ENCODE measurements at places on chromosomes 2 and 18.

DNA sequence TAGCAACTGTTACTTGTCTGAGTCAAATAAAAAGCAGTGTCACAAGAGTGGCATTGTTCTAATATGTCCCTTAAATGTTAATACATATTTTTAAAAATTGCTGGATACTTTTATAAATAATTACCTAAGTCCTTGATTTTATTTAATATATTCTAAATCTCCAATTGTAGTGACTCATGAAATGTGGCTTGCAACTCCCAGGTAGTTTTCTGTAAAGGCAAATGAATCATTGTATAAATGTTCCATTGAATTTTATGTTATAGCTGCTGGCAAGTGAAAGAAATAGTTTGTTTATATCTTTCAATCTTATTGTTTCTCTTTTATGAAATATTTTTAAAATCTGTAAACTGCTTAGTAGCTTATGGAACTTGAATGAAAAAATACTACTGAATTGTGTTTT is 32.7 kb upstream of the C1GALT1C1L start:
- DNase-seq, result no peak

DNA sequence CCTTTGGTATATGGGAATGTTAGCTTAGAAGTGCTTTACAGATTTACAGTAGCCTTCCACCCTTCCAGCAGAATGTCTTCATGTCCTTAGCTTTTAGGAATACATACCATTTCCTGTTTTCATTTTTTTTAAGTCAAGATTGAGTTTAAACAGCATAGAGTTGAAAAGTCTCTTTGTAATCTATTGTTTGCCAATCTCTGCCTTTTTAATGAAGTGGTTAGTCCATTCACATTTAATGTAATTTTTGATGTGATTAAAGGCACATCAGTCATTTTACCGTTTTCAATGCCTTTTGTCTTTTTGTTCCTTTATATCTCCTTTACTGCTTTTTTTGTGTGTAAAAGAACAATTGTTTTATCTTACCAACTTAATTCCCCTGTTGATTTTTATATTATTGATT is 233.4 kb upstream of the SMIM21 start:
- no peak for DNase-seq

- DNase-seq, result no peak
Observed at GRCh38 chr2:40752796-40753195, 300.9 kb upstream of the SLC8A1 start.

DNA sequence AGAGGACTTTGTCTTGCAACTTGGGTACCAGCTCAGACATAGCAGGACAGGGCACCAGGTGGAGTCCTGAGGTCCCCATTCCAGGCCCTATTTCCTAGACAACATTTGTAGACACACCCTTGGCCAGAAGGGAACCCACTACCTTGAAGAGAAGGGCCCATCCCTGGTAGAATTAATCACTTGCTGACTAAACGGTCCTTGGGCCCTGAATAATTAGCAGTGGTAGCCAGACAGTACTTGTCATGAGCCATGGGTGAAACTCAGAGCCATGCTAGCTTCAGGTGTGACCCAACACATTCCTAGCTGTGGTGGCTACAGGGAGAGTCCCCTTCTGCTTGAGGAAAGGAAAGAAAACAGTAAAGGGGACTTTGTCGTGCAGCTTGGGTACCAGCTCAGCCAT is 28.5 kb upstream of the ACTR2 start:
- DNase-seq, result no peak

- no peak for DNase-seq
Observed at GRCh38 chr2:195769975-195770374, 112.9 kb downstream of the SLC39A10 start.

DNA sequence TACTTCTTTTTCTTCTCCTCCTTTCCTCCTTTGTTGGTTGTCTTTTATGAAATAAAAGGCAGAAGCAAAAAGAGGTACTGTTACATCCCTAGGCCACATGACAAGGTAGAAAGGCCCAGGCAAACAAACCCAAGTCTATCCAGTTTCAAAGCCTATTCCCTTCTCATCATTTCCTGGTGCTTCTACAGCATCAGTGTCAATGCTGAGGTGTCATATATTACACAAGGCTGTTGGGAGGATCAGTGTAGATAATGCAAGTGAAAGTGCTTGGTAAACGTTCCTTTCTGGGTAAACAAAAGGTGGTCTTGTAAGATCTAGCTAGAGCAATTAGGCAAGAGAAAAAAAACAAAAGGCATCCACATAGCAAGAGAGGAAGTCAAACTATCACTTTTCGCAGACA is 64.9 kb downstream of the EVA1A start:
- DNase-seq, result no peak

DNA sequence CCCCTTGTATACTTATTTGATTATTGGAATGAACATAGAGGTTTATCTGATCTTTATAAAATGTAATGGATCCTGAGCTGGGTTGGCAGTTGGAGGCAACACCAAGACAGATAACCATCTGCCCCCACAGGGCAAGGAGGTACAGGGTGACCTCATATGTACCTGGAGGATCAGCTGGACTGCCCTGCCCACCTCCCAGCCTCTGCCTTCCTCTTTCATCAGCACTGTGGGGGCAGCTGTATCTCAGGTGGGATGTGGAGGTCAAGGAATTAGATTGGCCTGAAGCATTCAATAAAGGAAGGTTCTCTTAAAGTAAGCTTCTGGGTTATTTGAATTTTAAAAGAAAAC is 92.6 kb downstream of the LYPD6 start:
- no peak for DNase-seq

GRCh38 chr2:169746240-169746639 is 12.6 kb downstream of the KLHL23 start:
- DNase-seq, result no peak

DNA sequence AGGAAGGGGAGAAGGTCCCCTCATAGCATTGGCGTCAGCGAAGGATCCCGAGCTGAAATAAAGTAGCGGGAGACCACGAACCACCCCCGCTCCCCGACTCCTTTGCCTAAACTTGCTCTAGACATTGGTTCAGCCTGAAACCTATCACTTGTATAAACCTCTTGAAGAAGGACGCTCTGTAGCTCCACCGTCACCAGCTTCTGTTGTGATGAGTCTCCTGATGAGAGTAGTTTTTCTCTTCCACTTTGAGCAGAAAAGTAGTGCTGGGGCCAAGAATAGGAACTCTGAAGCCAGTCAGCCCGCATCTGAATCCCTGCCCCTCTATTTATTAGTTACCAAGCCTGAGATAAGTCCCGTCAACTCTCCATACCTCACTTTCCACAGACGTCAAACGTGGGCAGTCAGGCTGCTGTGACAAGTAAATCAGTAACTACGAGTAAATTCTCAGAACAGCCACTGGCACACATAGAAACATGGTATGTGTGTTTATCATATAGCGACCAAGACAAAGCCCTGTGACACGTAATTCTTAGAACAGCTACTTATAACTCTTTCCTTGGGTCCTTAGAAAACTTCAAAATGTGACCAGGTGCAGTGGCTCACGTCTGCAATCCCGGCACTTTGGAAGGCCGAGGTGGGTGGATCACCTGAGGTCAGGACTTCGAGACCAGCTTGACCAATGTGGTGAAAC is 61.7 kb downstream of the CD226 start:
- DNase-seq, result no peak

DNA sequence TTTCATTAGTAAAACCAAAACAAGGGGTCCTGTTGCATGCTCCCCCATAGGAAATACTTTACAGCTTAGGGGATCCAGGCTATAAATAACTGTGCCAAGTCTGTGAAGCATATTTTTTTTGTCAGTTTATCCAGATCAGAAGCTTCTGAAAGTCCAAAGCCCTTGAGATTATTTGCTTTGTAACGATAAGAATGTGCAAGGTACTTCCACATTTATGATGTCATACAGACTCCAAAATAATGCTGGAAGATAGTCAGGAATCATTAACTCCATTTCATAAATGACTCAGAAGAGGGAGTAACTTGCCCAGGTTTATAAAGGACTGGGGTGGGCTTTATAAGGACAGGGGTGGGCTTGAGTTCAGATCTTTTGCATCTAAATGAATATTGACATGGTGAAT is 29.3 kb downstream of the RDH14 start:
- DNase-seq, result no peak

GRCh38 chr2:170571612-170572011 is 143.5 kb upstream of the SP5 start:
- DNase-seq, result no peak

- DNase-seq, result no peak
Observed at GRCh38 chr2:56287974-56288373, 104.2 kb downstream of the CCDC85A start.

DNA sequence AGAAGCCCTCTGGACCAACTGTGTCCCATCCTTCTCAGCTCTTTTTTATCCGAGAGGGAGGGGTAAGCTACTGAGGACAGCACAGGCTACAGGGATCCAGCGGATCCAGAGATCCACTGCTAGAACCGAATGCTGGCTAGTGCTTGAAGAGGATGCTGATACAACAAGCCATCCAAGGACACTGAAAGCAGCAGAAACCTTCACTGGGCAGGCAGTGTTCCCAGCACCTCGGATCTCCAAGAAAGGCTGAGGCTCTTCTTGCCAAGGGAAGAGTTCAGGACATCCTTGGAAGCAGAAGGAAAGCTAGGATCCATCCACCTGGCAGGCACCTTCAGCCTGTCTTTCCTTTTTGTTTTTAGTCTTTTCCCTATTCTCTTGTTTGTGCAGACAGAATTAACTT is 13.2 kb upstream of the FHOD3 start:
- DNase-seq, result no peak

DNA sequence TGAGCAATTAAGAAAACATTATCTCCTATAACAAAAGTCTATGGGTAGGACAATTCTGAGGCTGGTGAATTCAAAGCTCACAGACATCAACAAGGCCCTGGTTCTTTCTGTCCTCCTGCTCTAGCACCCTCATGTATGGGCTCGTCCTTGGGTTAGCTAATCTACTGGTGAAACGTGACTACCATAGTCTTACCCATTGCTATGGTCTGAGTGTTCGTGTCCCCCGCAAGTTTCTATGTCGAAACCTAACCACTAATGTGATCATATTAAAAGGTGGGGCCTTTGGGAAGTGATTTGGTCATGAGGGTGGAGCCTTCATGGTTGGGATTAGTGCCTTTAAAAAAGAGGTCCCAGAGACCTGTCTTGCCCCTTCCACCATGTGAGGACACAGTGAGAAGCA is 564.7 kb downstream of the TNS1 start:
- DNase-seq, result no peak

DNA sequence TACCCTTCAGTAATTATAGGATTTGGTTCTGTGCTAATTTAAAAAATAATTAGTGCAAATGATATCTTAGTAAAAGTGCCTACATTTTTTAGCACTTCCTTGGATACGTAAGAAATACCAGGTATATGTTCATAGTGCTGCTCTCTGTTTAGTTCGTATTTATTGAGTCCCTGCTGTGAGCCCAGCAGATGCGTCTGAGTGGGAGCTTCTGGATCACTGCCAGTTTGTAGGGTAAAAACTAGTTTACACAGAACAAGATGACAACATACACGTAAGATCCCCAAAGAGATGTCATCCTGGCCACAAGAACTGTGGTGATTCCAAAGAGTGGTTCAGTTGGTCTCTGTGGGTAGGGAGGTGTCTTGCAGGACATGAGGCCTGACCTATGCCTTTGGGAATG is 103.2 kb downstream of the CTIF start:
- DNase-seq, result no peak

- no peak for DNase-seq
Observed at GRCh38 chr18:34626404-34627136, 83.5 kb upstream of the DTNA start.

- DNase-seq, result no peak
Observed at GRCh38 chr2:182081602-182082260, 96.1 kb downstream of the PPP1R1C start.

DNA sequence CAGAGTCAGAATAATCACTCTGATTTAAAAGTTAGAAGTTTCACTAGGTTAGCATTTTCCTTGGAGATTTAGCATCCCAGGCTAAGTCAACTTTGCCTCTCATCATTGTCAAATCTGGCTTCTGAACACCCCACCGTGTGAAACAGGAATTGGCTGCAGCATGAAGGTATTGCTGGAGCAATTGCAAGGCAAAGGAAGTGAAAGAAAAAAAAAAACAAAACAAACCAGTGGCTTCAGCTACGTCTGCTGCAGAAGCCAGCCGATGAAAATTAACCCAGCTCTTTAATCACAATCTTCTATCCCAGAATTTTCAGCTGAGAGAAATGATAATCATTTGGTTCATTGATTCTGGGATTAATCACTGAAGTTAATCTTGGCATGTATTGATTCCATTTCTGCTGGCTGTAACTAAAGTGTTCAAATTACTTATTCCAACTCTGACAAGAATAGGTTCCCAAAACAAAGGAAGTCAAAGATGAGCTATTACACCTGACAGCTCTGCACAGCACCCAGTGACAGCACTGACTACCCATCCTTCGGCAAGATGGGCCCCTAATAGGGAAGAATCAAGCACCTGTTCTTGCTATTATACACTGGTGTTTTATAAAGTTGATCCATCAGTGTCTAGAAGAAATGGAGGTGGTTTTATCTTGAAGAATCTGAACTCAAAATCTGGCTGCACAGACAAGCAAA is 42.7 kb upstream of the REG3G start:
- no peak for DNase-seq

GRCh38 chr2:180695586-180696401 is 284.6 kb upstream of the UBE2E3 start:
- no peak for DNase-seq

DNA sequence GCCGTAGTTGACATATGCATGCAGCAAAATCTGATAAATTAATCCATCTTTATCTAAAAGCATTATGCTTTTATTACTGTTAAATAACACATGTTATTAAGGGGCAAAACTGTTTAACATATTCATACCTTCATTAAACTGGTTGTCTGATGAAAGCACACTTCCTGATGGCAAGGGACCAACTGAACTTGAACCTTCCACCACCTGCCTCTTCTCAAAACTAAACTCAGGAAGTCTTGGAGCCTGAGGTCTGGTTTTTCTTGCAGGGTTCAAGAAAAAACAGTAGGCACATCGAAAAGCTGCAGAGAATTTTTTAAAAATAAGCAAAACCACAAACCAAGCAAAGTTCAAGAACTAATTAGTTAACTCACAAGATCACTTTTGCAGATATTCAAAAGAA is 64.9 kb downstream of the LNPK start:
- no peak for DNase-seq

DNA sequence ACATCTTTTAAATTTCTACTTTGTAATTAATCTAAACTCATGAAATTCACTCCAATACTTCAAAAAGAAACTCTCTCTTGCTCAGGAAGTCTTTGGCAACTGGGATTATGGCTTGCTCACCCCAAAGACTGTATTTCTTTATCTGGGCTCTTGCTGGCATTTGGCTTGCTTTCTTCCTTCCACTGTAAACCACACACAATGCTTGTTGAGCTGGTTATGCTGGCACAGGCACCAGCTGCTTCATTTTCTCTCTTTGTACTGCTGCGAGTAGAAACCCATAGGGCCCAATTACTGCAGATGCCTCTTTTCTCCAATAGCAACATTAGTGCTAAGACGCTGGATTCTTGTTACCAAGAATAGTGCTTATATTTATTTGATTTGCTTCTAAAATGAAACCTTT is 51.4 kb downstream of the SLC38A11 start:
- DNase-seq, result no peak

- no peak for DNase-seq
Observed at GRCh38 chr2:160397530-160397865, 96.1 kb downstream of the RBMS1 start.
